DMS 273 treated with DMSO at 0.1 percent for 48 hours (cell line): ENCODE measurements at places on chromosomes 2 and 18.
A peak's percentile ranks its signal among the peaks of the same experiment; 100 is the strongest.

DNA sequence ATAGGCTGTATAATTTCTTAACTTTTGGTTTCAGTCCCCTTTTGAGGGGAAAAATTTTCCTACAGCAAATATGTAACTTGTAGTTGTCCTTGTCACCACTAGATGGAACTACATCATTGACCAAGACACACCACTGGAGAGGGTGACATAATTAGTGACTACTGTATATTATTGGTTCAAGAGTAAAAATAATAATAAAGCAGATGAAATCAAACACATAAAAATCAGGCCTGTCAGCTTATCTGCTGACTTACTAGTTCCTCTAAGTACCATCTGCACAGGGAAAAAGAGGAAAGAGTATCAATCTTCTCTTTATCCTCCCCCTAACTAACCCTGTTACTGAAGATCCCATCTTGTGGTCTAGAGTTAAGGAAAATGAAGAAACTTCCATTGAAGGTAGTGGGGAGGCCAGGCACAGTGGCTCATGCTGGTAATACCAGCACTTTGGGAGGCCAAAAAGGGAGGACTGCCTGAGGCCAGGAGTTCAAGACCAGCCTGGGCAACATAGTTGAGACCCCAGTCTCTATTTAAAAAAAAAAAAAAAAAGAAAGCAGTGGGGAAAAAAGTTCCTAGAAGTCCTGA lies 29.6 kb upstream of the ENOSF1 start:
- DNase-seq = peak; percentile 30

- no peak for DNase-seq
Observed at GRCh38 chr2:232447091-232447620, 8.8 kb upstream of the ALPI start.

GRCh38 chr2:173058673-173059072 lies 17.0 kb upstream of the MAP3K20 start:
- DNase-seq = no peak

GRCh38 chr2:37102588-37102987 lies 18.3 kb downstream of the GPATCH11 start:
- no peak for DNase-seq

DNA sequence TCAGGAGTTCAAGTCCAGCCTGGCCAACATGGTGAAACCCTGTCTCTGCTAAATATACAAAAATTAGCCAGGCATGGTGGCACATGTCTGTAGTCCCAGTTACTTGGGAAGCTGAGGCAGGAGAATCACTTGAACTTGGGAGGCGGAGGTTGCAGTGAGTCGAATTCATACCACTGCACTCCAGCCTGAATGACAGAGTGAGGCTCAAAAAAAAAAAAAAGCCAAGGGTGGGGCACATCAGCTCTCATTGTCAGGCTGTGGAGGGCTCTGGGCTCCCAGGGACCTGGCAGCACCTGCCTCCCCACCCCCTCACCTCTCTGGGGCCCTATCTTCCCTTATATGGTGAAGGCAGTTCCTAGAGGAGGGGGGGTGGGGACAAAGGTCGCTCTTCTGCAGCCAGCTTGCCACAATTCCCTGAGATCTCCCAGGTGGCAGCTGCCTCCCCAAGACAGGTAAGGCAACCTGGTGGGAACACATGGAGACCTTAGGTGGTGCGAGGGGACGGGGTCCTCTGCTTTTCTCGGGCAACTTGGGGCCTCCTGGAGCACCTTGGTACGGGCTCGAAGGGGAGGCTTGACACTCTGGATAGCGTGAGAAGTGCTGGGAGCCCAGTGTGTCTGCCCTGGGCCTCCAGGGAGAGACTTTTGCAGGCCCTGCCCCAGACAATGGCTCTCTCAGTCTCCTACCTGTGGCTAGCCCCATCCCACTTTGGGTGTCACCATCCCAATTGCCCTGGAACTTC lies at the start of gene VIL1:
Gene VIL1, plus strand, starts transcription at position 407 of the 742 bp plus-strand sequence. CDS start 4,656 bp downstream, outside the sequence.
- DNase-seq = no peak

DNA sequence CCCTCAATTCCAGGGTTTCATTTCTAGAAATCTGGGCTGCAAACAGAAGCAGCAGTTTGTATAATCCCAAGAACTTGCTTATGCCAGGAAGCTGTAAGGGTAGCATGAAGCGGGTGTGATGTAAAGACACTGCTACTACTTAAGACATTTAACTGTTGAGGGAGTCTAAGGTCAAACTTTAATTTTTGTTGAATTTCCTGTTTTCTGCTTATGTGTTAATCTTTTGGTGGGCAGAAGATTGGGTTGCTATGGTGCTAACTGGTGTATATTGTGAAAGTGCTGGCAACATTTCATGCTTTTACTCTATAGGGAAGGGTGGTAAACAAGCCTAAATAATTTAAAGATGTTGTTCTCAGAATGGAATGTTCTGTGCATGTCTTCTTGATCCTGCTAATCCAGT lies 2.7 kb downstream of the NCOA1 start:
- DNase-seq = no peak

DNA sequence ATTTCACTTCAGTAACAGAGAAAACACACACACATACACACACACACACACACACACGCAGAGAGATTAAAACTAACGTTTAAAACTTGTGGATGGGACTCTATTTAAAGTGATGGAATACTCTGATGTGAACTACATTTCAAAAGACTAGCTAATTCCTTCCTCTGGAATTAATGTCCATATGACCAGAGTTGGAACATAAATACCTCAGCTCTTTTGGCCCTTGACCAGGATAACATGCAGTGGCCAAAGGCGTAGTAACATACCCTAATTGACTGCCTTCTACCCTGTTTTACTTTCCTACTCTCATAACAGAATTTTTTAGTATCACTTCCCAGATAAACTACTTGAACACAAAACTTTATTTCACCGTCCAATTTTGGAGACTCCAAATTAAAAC lies 671.3 kb upstream of the CHAC2 start:
- DNase-seq = no peak

DNA sequence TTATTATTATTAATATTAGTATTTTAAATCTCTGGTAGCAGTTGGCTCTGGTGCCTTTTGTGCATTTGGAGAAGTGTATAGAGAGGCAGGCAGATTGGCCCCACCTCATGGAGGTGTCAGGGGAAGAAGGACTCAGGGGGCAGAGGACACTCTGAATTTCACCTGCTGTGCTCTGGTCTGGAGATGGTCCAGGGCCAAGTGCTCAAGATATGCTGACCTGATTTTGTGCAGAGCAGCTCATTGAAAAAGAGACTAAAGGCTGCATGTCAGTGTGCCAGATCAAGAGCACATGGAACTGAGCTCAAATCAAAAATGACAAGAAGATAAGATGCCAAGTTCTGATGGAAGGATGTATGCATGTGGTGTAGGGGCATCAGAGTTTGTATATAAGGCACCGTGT lies 323.6 kb upstream of the TNP1 start:
- no peak for DNase-seq

DNA sequence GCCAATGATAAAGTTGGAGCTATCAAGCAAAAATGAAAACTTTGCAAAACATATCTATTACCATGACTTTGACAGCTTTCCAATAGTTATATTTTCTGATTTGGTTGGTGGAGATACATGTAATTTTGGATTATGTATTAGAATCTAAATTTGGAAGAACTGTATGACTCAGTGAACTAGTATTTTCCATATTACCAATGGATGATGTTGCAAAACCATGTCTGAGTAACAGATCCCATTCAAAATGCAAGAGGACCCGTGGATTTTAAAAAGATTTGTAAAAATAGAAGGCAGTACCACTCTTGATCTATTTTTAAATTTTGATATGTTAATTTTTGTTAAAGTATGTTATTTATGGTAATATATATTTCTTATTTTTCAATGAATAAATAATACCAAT lies 83.0 kb downstream of the TAF4B start:
- DNase-seq = no peak

- DNase-seq = peak; percentile 5
Observed at GRCh38 chr2:74399785-74400184, 19.7 kb upstream of the DCTN1 start.

- peak; percentile 21 for DNase-seq
Observed at GRCh38 chr2:75605770-75606529, 40.6 kb upstream of the MRPL19 start.

DNA sequence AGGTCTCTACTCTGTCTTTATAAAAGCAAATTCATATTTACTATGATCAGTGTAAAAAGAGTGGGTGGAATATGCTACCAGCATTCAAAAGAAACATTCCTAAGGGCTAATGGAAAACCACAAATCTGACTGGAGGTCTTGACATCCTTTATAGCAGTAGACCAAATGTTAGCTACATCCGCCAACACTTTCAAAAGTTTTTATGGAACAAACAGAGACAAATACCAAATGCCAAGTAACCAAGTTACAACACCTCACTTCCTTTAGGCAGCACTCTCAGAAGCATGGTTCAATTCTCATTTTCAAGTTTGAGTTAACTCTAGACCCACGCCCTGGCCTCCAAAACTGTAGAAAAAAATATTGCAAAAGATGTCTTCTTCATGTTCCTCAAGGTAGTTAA lies 78.3 kb upstream of the SETBP1 start:
- DNase-seq = no peak

DNA sequence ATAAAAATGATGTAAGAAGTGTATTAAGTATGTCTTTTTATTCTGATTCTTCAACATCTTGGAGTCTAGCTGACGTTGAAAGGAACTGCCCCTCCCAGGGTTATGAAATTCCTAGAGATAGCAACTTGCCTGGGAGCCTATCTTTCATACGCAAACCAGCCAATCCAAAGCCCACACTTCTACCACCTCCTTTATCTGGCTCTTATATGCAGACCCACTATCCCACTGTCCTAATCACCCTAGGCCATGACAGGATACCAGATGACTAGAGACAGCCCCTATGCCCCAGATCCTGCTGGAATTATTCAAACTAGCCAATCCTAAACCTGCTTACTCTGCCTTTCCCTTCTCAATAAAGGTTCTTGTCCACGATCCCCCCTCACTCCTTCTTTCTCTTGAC lies 11.8 kb upstream of the CDC42EP3 start:
- no peak for DNase-seq

GRCh38 chr2:171729952-171730317 lies 42.7 kb downstream of the DYNC1I2 start:
- DNase-seq = no peak

DNA sequence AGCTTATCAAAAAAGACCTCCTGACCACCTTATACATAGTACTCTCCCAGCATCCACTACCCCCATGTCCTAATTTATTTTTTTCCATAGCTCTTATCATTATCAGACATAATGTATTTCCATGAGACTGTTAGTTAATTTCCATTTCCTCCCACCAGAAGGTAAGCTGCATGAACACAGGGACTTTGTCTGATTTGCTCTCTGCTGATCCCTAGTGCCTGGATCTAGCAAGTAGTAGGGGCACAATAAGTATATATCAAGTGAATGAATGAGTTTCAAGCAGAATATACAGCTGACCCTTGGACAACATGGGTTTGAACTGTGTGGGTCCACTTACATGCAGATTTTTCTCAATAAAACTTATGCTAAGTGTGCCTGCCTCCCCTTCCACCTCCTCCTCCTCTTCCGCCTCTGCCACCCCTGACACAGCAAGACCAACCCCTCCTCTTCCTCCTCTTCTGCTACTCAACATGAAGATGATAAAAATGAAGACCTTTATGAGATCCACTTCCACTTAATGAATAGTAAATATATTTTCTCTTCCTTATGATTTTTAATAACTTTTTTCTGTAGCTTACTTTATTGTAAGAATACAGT lies 53.8 kb downstream of the CTAGE1 start:
- DNase-seq = no peak

GRCh38 chr2:54624591-54625071 lies 98.8 kb upstream of the EML6 start:
- no peak for DNase-seq

DNA sequence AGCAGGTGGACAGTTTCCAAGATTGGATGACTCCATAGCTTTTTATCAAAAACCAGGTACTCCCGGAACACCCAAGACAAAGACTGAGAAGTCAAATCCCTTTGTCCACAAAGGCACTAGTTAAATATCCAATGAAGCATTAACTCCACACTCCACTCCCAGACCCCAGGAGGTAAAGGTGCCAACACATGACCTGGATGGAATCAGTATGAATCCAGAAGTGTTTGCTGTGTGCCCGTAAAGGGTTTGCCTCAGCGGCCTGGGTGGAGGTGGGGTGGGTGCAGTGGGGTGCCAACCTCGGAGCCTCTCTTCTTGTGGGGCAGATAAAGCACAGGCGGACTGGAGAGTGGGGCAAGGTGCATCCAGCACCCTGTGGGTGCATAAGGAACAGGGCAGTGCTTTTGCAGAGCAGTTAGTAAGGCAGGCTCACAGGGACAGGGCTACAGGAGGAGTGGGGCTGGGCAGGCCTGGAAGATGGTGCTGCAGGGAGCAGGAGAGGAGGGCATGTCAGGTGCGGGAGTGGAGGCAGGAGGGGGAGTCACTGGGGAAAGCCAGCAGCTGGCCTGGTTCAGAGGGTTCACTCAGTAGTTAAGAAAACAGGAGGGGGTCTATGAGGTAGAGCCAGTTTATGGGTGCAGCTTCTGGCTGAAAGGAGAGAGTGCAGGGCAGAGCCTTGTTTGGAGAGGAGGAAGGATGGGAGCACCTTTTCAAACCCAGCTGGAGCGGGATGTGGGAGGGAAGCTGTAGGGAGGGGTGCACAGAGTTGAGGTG lies 208.4 kb upstream of the SMAD2 start:
- no peak for DNase-seq

- no peak for DNase-seq
Observed at GRCh38 chr2:132620115-132620514, 49.9 kb downstream of the LYPD1 start.

DNA sequence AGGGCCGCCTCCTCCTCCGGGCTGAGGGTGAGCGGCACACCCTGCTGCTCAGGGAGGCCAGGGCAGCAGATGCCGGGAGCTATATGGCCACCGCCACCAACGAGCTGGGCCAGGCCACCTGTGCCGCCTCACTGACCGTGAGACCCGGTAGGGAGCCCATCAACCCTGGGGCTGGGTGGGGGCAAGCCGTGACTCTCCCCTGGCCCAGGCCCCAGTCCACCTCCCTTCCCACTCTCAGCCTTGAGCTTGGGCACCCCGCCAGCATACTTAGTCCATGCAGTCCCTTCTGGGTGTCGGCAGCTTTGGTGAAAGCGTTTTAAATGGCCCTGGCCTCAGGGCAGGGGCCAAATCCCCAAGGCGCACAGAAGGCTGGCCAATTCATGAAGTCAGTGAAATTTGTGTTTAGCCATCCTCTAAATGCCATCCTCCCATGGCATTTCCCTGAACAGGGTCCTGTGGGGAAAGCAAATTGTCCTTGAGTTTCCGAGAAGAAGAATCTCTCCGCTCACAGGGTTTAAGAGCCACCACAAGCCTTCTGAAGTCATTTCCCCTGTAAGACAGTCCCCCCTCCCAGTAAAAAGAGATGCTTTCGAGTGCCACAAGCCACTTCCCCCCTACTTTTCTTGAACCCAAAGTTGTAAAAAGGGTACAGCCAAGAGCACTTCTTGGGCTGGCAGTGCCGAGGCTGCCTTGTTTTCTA lies 17.2 kb downstream of the SPEG start:
- DNase-seq = peak; percentile 31

DNA sequence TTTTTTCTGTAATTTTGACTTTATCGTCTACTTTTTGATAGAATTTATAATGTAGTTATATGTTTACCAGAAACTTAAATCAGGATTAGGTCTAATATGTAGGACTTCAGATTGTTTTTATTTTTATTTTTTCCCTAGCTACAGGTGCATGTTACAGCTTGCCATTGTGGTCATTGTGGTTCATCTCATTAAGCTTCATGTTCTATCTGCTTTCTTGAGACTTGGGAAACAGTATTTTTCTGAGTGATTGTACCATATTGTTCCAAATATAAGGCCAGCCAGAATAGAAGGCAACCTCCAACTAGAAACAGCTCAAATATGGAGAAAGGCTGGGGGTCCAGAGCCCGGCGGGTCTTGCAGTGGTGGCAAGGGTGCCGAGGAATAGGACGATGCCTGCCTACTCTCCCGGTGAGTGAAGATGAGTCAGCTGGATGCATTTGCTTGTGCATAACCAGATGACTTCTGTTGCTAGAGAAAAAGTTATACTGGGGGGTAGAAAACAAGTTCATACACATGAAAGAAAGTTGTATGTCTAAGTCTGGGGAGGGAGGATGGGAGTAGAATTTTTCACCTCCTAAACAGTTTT lies 188.4 kb downstream of the CCDC85A start:
- no peak for DNase-seq
